Stimulated activated naive CD8-positive, alpha-beta T cell treated with anti-CD3 and anti-CD28 coated beads, Interleukin-15, Interleukin-2, amounts not matched to agents 100 U/mL and 50 U/mL, for 24 hours (primary cell): ENCODE measurements at places on chromosomes 4 and X.
A peak's percentile ranks its signal among the peaks of the same experiment; 100 is the strongest.

DNA sequence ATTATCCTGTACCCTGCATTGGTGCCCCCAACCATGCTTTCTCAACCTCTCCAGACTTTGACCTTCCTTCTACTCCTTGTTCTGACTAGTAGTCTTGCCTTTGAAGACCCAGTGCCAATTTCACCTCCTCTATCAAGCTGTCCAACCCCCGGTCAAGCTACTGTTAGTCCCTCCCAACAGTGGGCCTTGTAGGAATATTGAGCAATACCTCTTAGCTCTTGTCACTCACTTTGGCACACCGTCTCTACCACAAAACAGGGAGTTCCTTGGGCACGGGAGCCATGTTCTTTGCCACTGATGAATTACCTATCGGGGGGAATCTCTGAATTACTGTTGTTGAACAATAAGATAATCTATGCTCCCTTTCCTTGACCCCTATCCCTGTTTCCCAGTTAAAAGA, 25.2 kb downstream of the LAS1L start:
- no peak for DNase-seq

GRCh38 chr4:185004562-185005218, 13.6 kb upstream of the HELT start:
- no peak for DNase-seq

GRCh38 chr4:73620115-73620792, at the start of gene RASSF6:
Gene RASSF6 (minus strand): TSS chr4:73620436. CDS start chr4:73611795, 8,641 bp downstream.
- peak; percentile 15 for DNase-seq

- DNase-seq: no peak
These were observed 59.1 kb downstream of the AMELX start for GRCh38 chrX:11352296-11352741.

DNA sequence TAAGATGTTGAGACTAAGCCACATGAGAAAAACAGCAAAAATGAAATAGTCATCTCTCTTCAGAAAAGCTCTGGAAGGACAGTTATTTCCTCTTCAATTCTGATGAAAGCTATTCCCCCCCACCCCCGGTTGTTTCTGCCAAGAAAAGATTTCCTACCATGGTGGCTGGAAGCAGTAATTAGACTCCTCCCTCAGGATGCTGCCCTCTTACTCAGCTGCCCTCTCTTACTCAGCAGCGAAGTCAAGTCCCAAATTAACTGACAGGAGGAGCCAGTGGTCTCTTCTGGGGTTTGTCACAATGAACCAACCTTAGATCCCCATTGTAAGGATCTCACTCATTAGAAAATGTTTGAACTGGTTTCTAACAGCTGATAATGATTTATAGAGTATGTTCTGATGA, 38.0 kb downstream of the GPM6B start:
- no peak for DNase-seq

DNA sequence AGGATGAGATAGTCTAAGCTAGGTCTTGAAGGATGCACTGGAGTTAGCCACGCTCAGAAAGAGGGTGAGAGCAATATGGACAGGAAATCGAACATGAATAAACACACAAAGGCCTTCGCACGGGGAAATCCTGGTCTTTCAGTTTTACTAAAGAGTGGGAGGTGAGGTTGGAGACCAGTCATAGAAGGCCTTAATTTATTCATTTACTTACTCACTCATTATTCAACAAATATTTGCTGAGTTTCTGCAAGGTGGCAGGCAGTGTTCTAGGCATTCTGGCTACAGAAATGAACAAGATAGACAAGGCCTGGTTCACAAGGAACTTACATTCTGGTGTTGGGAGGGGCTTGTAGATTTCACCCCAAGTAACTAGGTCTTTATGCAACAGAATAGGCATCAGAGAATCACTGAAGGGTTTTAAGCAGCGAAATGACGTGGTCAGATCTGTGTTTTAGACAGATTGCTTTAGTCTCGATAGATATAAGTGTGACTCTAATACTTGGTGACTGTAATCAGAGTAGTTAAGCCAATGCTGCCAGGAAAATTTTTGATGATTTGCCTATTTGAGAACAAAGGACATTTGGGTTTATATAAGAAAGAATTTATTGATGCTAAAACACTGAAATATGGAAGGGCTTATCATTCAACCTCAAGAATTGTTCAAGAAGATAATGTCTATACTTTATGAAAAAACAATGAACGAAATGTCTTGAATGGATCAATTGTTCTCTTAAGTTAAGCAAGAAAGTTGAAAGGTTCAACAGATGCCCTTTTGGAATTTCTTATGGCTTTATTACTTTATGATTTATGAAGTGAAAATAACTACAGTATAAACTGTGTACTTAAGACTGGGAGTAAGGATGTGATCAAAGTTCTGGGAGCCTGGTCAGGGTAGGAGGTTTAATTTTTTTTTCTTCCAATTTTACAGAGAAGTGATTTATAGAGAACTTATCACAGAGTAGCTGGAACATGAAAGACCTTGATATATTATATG, 184.4 kb upstream of the CASK start:
- DNase-seq: peak; percentile 8

DNA sequence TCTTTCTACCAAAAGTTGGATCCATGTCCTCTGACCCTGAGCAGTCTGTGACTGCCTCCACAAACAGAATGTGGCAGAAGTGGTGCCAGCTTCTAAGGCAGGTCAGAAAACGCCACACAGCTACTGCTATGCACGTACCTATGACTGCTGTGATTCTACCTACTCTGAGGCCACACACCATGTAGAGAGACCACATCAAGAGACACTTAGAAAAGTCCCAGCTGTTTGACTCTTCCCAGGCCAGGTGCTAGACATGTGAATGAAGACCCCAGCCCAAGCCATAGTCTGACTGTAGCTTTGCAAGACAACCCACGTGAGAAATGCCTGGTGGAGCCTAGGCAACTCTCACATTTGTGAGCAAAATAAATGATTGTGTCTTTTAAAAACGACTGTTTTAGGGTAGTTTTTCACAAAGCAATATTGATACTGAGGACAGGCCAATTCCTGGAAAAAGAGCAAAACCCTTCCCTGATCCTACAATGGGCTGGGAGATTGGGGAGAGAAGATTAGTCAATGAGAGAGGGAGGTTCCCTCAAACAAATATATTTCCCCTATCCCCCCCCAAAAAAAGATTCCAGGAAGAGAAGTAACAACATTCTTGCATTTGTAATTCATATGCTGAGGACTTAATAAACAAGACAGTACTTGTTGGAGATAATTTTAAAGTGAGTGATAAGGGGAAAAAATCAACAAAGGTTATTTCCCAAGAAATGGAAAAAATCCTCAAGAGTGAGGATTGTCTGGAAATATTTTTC, 33.3 kb downstream of the FRYL start:
- no peak for DNase-seq

GRCh38 chr4:115054836-115055235, 58.6 kb downstream of the NDST4 start:
- no peak for DNase-seq

- DNase-seq: no peak
These were observed 19.1 kb upstream of the HSFX4 start for GRCh38 chrX:149910178-149910695.

DNA sequence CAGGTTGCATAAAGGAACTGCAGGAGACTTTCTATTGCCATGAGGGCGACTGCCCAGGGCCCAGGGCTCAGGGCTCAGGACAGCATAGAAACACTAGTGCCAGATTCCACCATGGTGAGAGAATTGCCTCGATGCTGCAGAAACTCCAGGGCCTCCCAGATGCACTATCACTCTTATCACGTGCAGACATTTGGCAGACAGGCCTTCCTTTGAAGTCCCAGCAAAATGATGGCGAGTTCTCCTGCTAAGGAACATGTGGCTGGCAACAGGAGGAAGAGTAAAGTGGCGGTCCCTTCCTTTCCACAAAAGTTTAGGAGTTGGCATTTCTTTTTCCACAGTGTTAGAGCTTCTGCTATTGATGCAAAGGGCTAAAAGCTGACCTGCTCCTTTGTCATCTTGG, 214.0 kb upstream of the LNX1 start:
- no peak for DNase-seq

DNA sequence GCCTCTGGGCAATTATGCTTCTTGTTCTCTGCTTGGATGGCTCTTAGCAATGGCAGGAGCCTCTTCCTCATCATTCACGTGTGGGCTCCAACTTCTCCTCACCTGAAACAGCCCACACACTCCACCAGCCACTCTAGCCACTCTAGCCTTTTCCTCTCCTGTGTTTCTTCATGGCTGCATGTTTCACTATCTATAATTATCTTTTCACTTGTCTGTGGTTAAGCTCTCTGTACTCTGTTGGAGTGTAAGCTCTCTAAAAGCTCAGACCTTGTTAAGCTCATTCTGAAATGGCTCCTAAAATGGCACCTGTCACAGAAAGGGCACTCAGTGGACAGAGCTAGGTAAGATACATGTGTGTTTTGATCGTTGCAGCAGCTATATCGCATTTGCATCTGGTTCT, 80.0 kb downstream of the SH3KBP1 start:
- DNase-seq: no peak

DNA sequence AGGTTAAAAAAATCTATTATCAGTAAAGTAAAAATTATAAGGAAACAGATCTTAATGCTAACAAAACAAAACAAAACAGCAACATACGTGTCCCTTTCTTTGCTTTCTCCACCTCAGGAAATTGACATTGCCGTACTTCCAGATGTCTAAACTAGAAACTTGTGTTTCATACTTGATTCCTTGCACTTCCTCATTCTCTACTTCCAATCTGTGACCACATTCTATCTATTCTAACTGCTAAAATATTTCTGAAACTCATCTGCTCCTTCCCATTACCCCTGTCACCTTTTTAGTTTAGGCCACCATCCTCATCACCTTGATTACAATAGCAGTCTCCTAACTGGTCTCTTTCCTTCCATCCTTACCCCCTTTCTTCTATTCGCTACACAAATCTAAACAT, 22.5 kb upstream of the RPA4 start:
- DNase-seq: no peak

DNA sequence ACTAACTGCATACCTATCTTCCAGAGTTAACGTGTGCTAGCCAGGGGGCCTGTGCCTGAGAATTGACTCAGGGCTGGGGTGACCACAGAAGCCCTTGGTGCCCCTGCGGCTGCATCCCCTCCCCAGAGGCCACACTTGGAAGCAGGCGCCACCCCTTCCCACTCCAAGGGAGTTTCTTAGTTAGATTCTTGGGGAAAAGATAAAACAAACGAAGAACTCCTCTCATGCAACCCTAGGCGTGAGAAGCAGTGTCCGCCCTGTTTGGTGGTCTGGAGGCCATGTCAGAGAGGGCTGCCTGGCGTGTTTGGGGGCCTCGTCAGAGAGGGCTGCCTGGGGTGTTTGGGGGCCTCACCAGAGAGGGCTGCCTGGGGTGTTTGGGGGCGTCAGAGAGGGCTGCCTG, 50.3 kb upstream of the HGFAC start:
- no peak for DNase-seq

- DNase-seq: no peak
These were observed 207.2 kb upstream of the GPRIN3 start for GRCh38 chr4:89514811-89515210.

GRCh38 chrX:17635231-17635630, 102.1 kb upstream of the SCML1 start:
- no peak for DNase-seq

- no peak for DNase-seq
These were observed 382.7 kb downstream of the UNC5C start for GRCh38 chr4:95165926-95166524.

GRCh38 chrX:41526271-41526670, 79.1 kb downstream of the NYX start:
- DNase-seq: no peak

GRCh38 chr4:18106620-18107019, 85.1 kb upstream of the LCORL start:
- no peak for DNase-seq

GRCh38 chr4:105148776-105149175, 2.1 kb downstream of the TET2 start:
- no peak for DNase-seq

DNA sequence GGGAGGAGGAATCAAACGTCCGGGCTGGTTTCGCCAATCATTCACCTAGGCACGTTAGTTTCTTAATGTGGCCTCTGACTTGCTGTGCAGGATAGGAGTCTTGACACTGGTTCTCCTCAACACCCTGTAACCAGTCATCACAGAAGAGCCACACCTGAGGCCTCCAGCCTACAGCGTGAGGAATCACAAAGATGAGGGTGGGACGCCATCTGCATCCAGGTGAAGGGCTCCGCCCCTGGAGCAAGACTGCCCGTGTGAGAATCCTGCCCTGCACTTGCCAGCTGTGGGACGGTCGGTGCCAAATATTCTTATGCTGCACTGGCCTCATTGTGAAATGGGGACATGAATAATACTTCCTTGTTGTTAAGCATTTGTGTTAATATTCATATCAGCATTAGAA, 35.7 kb upstream of the TSPAN5 start:
- no peak for DNase-seq

GRCh38 chr4:146054676-146055075, 116.1 kb upstream of the ZNF827 start:
- DNase-seq: no peak

DNA sequence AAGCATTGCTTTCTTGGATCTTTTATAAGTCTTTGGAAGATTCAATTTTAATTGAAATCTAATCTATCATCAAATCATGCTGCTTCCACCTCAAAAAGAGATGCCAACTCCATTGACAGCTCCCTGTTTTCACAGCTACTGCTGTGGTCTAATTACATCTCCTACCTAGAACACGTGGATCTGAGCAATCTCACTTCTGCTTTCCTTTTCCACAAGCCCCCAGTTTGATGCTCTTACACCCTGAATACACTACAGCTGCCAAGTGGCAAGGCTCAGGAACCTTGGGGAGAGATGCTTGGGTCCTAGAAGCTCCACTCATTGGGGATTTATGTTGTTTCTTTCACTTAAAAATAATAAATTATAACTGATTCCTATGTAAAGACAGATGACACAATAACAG, 172.0 kb downstream of the CFAP299 start:
- DNase-seq: no peak

GRCh38 chr4:155741546-155741945, 17.3 kb upstream of the GUCY1B1 start:
- DNase-seq: no peak

DNA sequence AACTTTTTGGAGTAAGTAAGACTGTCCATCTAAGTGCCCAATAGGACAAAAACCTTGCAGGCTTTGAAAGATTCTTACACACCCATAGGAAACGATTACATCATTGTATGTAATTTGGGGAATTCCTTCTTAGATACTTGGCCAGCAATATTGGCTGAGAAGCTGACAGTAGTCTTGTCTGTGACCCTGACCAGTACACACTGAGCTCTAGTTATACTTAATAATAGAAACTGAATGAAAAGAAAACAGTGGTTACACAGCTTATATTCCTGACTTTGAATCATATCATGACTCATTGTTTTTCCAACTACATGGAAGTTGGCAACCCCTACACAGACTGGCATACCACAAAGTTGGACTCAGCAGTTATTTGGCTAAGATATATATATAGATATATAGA, 7.1 kb upstream of the TLR2 start:
- DNase-seq: no peak
